GM12865 (cell line): ENCODE measurements at places on chromosomes 12 and 14.

DNA sequence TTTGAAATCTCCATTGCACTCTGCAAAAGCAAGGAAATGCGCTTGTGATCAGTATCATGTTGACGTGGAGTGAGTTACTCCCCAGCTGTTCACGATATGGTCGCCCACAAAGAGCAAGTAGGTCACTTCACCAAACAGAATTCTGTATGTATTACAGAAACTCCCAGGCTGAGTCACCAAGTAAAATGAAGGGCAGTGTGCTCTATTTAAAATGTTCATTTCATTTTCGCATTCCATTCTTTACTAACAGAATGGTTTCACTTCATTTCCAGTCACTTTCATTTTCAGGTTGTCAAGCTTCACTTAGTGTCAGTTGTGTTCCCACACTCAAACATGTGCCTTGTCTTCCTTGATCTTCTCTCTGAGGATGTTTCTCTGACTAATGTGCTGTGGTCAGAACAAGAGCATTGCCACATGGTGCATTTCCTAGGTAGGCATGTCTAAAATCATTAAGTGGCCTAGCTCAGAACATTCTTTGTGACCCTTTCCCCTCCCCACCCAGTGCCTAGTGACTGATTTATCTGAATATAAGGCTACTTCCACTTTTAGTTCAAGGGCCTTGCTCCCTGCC, 391.2 kb downstream of the RAD51B start:
- DNase-seq, result peak; percentile 95

DNA sequence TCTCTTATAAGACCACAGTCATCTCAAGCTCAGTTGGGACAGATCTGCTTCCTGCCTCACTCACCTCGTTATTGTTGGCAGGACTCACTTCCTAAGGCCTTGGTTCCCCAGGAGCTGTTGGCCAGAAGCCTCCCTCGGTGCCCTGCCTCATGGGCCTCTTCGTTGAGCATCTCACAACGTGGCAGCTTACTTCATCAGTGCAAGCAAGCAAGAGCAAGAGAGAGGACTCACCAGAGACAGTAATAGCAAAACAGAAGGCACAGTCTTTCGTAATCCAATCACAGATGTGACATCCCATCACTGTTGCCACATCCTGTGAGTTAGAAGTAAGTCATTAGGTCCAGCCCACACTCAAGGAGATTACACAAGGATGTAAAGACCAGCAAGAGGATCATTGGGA, 5.1 kb upstream of the NUMB start:
- peak; percentile 60 for DNase-seq

- DNase-seq, result no peak
Observed at GRCh38 chr14:44609876-44610510, 102.9 kb upstream of the FSCB start.

- no peak for DNase-seq
Observed at GRCh38 chr12:61857968-61858367, 402.2 kb upstream of the USP15 start.

- peak; percentile 45 for DNase-seq
Observed at GRCh38 chr14:32603992-32604565, 275.0 kb downstream of the AKAP6 start.

- DNase-seq, result peak; percentile 71
Observed at GRCh38 chr14:88209273-88209672, 113.8 kb downstream of the KCNK10 start.

DNA sequence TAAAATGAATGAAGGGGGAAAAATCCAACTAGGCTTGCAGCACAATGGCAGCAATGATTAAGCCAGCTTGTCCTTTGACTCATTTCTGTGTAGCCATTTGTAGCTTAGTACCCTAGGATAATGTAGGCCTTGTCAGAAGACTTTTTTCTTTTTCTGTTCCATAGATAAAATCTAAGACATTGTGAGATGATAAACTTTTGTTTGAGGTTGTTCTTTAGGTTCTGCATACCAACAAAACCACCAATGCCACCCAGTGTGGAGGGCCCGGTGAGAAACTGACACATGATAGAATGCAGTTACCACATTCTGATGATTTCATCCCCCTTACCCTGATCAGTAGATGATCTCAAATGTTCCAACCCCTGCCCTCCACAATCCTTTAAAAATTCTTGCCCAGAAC, 6.6 kb upstream of the KLRD1 start:
- DNase-seq, result no peak

- no peak for DNase-seq
Observed at GRCh38 chr12:79665212-79665887, 25.4 kb downstream of the PAWR start.

- no peak for DNase-seq
Observed at GRCh38 chr12:95100264-95101190, 27.1 kb upstream of the NR2C1 start.

DNA sequence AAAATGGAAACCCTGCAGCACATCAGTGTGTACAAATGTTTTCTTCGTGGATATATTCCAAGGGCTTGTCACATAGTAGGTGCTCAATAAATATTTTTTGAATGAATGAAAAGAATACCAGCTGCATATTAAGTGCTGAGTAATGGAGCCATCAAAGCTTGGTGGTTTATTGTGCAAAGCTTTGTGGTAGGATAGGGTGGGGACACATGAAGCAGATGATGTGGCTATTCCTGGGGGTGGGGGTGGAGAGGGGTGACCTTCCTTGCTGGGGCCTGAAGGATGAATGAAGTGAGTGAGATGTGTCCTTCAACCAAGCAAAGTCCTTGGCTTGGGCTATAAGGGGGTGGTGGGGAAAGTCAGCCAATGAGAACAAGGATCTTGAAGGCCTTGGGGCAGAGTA, 4.3 kb upstream of the KRT81 start:
- no peak for DNase-seq

DNA sequence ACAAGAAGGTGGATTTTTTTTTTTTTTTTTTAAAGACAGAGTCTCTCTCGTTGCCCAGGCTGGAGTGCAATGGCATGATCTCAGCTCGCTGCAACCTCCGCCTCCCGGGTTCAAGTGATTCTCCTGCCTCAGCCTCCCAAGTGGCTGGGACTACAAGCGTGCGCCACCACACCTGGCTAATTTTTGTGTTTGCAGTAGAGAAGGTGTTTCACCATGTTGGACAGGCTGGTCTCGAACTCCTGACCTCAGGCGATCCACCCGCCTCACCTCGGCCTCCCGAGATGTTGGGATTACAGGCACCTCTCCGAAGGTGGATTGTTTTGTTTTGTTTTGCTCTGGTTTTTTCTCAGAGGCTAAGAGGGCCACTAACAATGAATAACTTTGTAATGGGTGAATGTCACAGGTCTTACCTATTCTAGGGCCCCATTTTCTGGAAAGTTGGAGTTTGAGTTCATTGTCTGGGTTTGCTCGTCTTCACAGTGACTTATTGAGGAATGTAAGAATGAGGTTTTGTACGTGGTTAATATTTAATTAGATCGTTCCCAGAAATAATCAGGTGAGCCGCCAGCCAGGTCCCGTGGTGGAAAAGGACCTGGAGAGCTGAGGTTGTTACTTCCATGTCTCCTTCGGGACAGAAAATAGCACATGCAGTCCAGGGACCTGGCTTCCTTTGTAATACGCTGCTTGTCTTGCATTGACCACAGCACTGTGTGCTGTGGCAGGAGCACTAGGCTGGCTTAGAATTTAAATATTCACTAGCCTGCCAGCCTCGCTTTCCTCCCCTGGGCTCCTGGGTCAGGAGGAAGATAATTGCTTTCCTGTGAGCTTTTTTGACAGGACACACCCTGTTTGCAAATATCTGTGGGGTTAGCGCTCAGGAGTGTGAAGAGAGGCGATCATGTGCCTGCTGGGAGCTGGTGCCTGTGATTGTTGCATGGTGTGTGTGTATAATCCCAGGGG, 2.3 kb downstream of the HIP1R start:
- DNase-seq, result no peak

GRCh38 chr12:39499296-39499695, 56.4 kb upstream of the KIF21A start:
- DNase-seq, result no peak

- no peak for DNase-seq
Observed at GRCh38 chr14:78700236-78700635, 530.1 kb downstream of the NRXN3 start.

DNA sequence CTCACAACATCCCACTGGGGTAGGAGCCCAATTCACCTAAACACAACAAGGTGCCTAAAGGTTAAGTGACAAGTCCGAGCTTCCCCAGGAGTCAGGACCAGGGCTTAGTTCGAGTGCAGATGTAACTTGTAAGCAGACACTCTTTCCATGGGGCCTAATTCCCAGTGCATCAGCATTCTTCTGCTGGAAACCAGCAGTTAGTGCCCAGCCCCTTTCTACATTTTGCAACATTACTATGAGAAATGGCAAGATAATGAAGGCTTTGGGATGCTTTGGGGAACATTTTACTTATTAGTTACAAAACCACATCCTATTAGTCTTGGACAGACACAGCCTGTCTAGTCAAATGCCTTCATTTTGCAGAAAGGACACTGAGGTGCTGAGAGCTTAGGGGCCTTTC, 179.8 kb downstream of the CALM1 start:
- no peak for DNase-seq

GRCh38 chr14:30443368-30444007, 115.5 kb upstream of the G2E3 start:
- peak; percentile 44 for DNase-seq

DNA sequence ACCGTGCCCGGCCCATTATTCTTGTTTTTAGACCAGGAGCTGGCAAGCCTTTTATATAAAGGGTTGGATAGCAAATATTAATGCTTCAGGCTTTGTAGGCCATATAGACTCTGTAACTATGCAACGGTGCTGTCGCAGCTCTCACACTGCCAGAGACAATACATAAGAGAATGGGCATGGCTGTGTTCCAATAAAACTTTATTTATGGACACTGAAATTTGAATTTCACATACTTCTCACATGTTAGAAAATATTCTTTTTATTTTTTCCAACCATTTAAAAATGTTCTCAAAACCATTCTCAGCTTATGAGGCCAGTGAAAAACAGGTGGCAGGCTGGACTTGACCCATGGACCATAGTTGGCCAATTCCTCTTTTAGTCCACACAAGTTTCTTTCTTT, 13.0 kb upstream of the CDK2AP1 start:
- no peak for DNase-seq

DNA sequence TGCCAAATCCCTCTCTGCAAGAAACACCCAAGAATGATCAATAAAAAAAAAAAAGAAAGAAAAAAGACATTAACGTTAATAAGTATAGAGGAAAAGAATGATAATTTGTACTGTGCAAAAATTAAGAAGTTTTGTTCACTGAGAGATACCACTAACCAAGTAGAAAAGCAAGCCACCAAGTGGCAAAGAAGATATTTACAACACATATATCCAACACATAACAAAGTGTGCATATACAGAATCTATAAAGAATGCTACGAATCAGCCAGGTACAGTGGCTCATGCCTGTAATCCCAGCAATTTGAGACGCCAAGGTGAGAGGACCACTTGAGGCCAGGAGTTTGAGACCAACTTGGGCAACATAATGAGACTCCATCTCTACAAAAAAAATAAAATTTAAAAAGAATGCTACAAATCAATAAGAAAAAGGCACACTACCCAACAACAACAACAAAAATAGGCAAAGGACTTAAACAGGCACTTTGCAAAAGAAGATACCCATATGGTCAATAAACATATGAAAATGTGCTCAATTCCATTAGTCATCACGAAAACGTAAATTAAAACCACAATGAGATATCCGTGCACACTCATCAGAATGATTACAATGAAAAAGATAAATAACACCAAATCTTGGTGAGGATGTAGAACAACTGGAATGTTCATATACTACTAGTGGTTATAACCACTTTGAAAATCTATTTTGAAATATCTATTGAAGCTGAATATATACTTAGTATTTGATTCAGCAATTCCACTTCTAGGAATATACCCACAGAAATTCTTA, 19.8 kb downstream of the GALNT4 start:
- no peak for DNase-seq

DNA sequence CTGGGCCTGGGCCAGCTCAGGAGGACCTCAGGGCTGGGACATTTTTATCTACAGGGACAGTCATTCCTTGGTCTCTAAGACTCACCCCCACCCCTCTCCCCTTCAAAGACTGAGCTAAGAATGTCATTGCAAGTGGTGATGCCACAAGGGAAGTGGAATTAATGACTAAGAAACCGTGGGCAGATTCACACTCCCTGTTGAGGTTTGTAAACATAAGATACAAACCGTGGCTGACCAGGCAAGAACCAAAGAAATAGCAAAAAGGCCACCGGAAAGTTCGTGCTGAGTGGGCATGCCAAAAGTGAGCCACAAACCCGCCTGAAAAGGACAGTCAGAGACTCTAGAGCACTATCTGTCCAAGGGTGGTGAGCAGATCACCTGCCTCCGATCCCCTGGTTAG, 25.7 kb downstream of the NUAK1 start:
- peak; percentile 5 for DNase-seq

GRCh38 chr12:93008044-93008778, 79.1 kb upstream of the EEA1 start:
- peak; percentile 72 for DNase-seq

- no peak for DNase-seq
Observed at GRCh38 chr12:4174417-4174816, 99.1 kb upstream of the CCND2 start.

GRCh38 chr12:42992826-42993225, 403.3 kb upstream of the PRICKLE1 start:
- no peak for DNase-seq

- DNase-seq, result no peak
Observed at GRCh38 chr12:95529693-95530225, 21.5 kb downstream of the USP44 start.

DNA sequence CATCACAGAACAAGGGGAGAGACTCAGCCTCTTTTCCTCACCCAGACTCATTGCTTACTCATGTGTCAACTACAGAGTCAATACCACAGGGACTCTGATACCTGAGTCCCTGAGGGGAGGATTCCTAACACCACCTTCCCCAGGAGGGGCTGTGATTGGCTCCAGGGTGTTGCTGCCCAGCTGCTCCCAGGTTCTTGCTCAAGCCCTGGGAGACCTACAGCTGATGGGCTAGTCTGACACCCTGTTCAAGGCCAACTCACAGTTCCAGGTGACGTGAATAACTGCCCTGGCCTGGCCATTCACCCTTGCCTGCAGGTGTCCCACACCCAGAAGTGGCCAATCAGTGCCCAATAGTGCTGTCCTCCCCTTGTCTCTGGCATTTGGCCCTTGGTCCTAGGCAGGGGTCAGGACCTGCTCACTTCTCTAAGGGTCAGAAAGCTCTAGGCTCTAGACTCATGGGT, 8.6 kb downstream of the SPRYD4 start:
- DNase-seq, result no peak

GRCh38 chr14:52352061-52352491, 38.0 kb downstream of the PTGER2 start:
- DNase-seq, result peak; percentile 49

DNA sequence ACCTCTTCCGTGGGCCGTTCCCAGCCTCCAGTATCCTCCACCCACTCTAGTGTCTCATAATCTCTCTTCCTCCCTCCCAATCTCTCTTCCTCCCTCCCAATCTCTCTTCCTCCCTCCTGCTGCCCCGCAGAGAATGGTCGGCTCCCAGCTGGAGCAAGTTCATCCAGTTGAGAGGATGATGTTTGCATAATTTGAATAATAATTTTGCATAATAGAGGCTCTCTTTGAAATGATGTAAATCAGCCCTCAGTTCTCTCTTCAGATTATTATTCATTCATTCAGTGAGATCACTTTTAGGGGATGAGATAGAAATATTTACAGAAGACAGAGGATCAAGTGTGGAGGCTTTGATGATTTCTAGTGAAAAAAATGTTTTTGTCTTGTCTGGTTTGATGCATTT, 125.0 kb downstream of the PTPN11 start:
- DNase-seq, result no peak
